AG09309 (cell line): ENCODE measurements at places on chromosomes 6 and 20.

DNA sequence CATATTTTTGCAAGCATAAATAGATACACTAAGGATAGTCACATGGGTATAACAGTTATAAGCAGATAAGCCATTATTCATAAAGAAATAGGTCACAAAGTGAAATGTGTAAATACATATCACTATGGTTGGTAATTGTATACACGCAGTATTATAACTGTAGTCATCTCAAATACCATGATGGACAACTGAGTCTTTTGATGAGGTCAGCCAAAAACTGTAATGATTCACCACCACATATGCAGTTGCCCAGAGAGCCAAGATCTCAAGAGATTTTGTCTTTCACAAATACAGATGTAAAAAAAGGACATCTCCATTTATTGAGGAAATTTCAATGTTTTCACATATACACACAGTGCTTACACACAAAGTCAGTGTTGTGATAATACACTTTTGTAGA is 28.3 kb downstream of the ZNF292 start:
- DNase-seq, result no peak

GRCh38 chr6:119028091-119028490 is 50.4 kb downstream of the FAM184A start:
- no peak for DNase-seq

- no peak for DNase-seq
These were observed 130.4 kb downstream of the PTPRK start for GRCh38 chr6:128389820-128390534.

DNA sequence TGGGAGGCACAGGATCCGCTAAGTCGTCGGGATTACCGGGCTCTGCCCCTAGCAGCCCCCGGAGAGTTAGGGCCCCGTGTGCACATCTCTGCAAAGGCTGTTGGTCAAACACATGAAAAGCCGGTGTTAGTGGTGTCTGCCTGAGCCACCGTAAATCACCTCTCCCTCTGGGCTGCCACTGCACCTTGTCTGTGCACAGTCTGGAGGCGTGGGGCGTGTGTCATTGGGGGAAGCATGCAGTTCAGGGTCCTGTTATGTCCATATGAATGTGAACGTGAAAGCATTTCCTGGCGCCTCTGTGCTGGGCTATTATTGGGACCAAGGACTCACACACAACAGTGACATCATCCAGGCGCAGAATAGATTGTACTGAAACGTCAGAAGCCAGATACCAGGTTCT is 305.6 kb downstream of the NRN1 start:
- DNase-seq, result no peak

DNA sequence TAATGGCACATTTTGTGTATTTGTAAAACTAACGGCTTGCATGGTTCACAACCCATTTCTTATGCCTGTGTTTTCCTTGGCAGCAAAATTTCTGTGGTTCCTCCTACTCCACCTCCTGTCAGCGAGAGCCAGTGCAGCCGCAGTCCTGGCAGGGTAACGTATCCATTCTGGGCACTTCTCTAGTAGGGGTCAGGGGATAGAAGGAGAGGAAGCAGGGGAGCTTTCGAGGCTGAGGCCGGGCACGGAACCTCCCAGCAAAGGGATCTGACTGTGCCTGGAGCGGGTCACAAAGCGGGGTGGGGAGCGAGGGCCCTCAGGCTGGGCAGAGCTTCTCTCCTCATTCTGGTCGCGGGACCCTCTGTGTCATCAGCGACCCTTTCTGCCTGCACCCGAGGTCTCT is 58.4 kb downstream of the SYTL3 start:
- DNase-seq, result no peak

- DNase-seq, result no peak
These were observed 79.5 kb downstream of the SESN1 start for GRCh38 chr6:109015176-109015575.

DNA sequence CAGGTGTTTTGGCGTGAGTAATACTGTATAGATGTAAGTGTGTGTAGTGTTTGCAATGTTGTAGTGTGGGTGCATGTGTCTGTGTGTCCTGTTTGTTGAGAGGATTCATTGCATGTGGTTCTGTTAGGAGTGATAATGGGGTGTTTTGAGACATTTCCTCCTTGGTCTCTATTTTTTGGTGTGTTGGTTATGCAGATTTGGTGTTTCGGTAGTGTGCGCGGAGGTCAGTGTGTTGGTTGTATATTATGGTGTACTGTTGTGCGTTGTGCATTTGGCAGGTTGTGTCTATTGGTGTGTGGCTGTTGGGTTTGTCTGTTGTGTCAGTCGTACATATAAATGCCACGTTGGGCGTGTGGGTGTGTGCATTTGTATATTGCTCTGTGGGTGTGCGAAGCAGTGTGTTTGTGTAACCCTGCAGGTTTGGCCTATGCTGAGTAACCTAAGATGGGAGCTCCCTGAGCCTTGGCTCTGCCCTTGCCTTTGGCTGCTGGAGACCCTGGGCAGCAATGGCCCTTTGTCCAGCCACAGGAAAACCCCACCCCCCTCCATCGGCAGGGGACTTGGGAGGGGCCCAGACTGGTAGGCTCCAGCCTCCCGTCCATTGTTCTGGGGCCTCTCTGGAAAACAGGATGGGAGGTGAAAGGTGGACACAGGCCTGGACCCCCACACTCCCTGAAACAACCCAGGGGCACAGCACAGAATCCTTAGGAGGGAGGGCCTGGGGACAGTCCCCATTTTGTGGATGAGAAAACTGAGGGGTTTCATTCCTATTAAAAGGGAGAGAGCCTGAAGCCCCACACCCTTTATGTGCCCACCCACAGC is 10.3 kb upstream of the ID1 start:
- no peak for DNase-seq

- no peak for DNase-seq
These were observed 80.4 kb downstream of the SULF2 start for GRCh38 chr20:47704746-47705496.

- no peak for DNase-seq
These were observed 983 bp upstream of the ADISSP start for GRCh38 chr20:3768342-3769130.

GRCh38 chr6:109660526-109661320 is 30.3 kb downstream of the AK9 start:
- no peak for DNase-seq
